ENCODE measurements at places on chromosomes 4 and X.

- no peak for DNase-seq
Observed at GRCh38 chr4:7854216-7854615, 85.4 kb downstream of the AFAP1 start.

DNA sequence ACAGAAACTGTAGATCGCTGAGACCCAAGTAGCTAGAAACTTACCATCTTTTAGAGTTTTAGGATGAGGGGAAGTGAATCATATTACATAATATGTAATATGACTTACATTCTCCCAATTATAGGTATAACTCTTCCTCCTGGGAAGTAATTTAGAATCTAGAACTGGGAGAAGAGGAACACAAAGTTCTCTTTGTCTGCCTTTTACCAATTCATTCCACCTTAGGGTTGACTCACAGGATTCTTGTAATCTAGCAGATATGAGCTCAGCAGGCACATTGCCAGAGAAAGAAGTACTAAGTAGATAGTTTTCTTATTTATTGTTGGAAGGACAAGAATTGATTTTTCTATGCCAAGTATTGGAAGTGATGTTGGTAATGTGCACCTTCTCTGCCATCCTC is 58.0 kb upstream of the CCSER1 start:
- no peak for DNase-seq

GRCh38 chr4:113232194-113232593 is 182.7 kb downstream of the ANK2 start:
- DNase-seq = no peak

DNA sequence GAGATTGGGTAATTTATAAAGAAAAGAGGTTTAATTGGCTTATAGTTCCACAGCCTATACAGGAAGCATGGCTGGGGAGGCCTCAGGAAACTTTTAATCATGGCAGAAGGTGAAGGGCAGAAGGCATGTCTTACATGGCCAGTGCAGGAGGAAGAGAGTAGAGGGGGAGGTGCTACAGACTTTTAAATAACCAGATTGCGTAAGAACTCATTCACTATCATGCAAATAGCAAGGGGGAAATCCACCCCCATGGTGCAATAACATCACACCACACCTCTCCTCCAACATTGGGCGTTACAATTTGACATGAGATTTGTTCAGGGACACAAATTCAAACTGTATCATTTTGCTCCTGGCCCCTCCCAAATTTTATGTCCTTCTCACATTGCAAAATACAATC is 353.8 kb upstream of the PABPC5 start:
- DNase-seq = no peak

GRCh38 chr4:153166716-153167501 is 37.3 kb upstream of the TRIM2 start:
- DNase-seq = no peak

DNA sequence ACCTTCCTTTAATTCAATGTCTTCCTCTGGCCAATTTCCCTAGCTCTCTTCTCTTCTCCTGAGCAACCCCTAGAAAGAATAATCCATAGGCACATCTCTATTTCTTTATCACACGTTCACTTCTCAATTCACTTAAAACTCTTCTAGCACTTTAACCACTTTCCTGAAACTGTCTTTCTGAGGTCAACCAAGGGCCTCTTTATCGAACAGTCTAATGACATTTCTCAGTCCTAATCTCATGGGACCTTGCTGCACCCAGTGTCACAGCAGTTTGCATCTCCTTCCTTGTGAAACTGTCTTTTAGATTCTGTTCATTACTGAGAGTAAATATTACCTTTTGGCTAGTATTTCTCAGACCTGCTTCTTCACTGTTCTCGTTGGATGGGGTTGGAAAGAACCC is 285.3 kb upstream of the RASGEF1B start:
- DNase-seq = no peak

- no peak for DNase-seq
Observed at GRCh38 chr4:123867910-123868587, 471.5 kb downstream of the SPRY1 start.

- DNase-seq = no peak
Observed at GRCh38 chr4:56050625-56051024, 101.9 kb downstream of the CEP135 start.

DNA sequence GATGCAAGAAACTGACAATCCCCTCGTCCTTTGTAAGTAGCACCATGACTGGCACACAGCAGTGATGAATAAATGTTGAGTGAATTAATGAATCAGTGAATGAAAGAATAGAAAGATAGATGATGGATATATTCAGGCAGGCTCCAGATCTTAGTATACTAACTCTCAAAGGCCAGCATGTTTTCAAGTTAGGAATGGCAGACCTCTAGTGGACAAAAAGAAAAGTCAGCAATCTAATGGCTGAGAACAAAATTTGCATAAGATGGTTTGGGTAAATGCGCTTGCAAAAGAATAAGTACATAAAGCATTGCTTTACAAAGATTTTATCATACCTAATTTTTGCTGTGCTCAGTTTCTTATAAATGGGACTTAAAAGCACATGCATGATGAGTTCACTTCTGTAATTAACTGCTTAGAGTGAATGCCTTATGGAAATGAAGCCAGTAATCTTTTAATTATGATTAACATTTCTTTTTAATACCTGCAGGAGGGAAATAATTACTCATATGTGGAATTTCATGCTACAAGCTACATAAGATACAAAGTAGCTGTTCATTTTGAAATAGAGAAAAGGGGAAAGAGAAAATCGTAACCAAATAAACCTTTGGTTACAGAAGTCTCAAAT is 126.9 kb upstream of the GPRIN3 start:
- no peak for DNase-seq

GRCh38 chr4:5157791-5158770 is 106.8 kb downstream of the STK32B start:
- DNase-seq = no peak

- DNase-seq = no peak
Observed at GRCh38 chrX:41621222-41621723, 67.5 kb upstream of the GPR34 start.

DNA sequence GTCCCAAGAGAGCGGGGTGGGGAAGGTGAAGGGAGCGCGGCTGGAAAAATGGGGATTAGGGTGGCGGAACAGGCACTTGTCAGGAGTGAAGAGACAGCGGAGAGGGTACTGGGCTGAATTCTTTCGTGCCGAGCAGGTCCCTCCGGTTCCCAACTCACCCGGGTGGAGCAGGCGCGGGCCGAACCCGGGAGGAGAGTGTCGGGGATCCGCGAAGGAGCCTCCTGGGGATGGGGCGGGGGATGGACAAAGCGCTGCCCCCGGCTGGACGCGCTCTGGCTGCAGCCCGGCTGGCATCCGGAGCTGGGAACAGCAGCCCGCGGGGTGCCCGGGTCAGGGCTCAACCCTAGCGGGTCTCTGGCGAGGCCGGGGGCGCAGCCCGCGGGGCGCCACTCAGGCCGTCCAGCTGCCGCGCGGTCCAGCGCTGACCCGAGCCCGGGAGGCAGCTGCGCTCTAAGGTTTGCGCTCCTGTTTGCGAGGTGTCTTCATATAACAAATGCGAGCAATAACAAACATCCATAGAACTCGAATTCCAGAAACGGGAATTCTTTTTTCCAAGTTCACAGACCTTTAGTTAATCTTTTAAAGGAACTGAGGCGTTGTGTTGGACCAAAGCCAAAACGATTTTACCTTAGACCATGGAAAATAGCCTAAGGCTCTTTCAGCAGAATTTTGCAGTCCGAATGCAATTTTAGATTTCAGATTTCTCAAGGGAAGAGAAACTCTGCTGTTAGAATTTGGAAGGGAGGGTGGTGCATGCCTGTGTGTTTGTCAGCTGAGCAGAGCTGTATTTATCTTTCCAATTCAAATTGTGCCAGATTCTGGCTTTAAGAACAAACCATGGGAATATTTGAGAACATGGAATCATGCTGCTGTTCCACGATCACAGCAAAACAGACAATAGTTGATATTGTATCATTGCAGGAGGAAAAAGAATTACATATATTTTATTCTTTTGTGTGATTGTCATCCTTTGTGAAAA is 744 bp downstream of the NPY5R start:
- no peak for DNase-seq

DNA sequence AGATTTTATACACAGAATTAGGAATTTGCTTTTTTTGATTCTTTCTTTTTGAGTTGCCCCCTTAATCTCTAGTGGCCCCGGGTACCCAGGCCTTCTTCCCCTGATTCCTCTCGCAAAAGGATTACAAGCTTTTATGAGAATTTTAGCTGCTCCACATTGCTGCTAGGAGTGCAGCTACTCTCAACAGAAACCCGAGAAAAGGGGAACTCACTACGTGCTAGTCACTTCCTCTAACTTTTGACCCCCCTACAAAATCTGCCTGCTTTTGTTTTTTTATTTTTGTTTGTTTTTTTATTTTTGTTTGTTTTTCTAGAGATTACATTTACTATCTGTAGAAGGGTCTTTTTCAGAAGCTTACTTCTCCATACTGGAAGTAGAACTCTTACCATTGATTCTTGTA is 64.1 kb downstream of the ZNF81 start:
- no peak for DNase-seq

GRCh38 chrX:51922561-51922960 is 29.1 kb downstream of the MAGED1 start:
- DNase-seq = no peak

All from activated T-cell treated with anti-CD3 and anti-CD28 coated beads, Interleukin-2, amount 50 U/mL, for 24 hours (primary cell).